NCI-H226 (cell line): ENCODE measurements at places on chromosomes 12 and 14.

- DNase-seq = no peak
These were observed 79.2 kb downstream of the RASSF8 start for GRCh38 chr12:26037615-26038220.

DNA sequence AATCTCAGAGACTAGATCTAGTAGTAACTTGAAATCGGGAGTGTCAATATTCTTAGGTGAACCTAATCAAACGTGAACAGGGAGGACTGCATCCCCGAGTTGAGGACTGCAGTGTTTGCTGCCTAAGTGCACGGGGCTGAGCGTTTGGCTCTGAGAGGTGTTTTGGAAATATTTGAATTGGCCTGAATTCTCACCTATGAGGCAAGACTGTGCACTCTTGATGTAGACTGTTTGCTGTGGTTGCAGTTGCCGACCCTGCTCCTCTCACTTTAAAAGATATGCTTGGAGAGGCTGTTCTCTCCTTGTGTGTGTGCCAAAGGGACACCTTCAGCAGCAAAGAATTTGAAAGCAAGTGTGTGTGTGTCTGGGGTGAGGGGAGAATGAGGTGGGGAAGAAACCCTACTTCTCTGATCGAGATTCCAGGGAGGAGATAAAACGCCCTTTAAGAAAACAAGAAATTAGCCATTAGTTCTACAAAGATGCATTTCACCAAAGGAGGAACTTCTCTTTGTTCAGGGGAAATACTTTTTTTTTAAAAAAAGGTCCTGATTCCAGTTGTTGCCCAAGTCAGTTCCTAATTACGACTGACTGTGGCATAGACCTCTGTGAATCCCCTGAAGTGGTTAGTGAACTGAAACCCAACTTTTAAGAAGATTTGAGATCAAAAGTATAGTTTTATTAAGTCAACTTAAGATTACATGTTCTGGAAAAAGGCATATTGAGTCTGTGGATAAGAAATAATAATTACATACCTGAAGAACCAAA lies 106.6 kb downstream of the DYRK2 start:
- no peak for DNase-seq

DNA sequence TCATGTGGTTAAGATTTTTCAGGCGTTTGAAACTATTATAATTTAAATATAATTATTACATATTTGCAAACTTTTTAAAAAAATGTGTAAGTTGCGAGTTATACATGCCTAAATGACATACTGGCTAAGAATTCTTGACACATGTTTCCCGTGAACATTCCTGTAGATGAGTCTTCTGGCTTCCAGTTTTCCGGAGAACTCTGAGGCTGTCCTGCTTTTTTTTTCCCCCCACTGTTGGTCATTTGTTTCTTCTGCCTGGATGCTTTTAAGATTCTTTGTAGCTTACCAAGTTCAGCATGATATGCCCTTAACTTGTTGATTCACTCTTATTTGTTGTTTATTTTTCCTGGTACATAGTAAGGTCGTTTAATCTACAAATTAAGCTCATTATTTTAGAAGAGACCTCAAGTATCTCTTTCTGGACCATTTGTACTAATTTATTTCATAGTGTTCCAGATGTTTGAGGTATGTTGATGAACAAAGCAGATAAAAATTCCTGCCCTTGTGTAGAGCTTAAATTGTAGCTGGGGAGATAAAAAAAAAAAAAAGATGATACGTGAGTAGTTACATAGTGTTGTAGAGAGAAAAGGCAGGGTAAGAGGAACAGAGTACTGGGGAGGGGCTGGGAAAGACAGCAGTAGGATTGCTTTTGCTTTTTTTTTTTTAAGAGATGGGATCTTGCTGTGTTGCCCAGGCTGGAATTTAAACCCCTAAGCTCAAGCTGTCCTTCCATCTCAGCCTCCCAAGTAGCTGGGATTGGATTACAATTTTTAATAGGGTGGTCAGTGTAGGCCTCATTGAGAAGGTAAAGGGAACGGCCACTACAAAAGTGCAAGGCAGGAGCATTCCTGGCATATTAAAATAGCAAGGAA lies 32.8 kb downstream of the ARHGAP5 start:
- DNase-seq = peak; percentile 78

GRCh38 chr12:120110550-120111501 lies 5.7 kb downstream of the RAB35 start:
- no peak for DNase-seq
